Transverse colon (tissue), 4 donors: ENCODE measurements at places on chromosomes 3 and 15. TPM values are rescaled to one million over a fixed set of nuclear protein-coding genes. Genes with fewer than 3 reads are reported as not detected.
A peak's percentile ranks its signal among the peaks of the same experiment; 100 is the strongest.

GOLGA6L6 gene
- not detected for total RNA-seq

GOLGA8T gene
- total RNA-seq, result not detected

CX3CR1 gene
- not detected for total RNA-seq

CDCP1 gene
- 52.0 TPM for total RNA-seq

SCG5 gene
- total RNA-seq, result not detected

CFAP20DC gene
- total RNA-seq, result not detected

NRROS gene
- 3.7 TPM for total RNA-seq

GRCh38 chr3:133986311-133986710 lies 43.4 kb downstream of the SLCO2A1 start:
- H3K4me1 ChIP-seq, result no peaks in the 10 kb centered on the region
- H3K27ac ChIP-seq, result no peak overlapping the region
- no peaks in the 10 kb centered on the region for H3K36me3 ChIP-seq
- no peak overlapping the region for H3K4me3 ChIP-seq

DNA sequence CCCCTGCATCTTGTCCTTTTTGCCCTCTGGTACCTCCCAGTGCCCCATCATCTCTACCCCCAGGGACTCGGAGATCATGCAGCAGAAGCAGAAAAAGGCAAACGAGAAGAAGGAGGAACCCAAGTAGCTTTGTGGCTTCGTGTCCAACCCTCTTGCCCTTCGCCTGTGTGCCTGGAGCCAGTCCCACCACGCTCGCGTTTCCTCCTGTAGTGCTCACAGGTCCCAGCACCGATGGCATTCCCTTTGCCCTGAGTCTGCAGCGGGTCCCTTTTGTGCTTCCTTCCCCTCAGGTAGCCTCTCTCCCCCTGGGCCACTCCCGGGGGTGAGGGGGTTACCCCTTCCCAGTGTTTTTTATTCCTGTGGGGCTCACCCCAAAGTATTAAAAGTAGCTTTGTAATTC lies 1.5 kb downstream of the SERF2 start:
- no peaks in the 10 kb centered on the region for H3K27me3 ChIP-seq
- peak overlapping the region; percentile 90 for H3K27ac ChIP-seq
- H3K4me1 ChIP-seq, result peaks cover 42% of the 10 kb centered on the region
- no peak for DNase-seq
- peaks cover 15% of the 10 kb centered on the region for H3K36me3 ChIP-seq

GRCh38 chr15:68682330-68682729 lies 103.5 kb downstream of the CORO2B start:
- H3K4me1 ChIP-seq, result no peaks in the 10 kb centered on the region
- DNase-seq, result no peak
- H3K27ac ChIP-seq, result no peak overlapping the region
- H3K36me3 ChIP-seq, result no peaks in the 10 kb centered on the region
- no peaks in the 10 kb centered on the region for H3K27me3 ChIP-seq

GRCh38 chr15:42858999-42859789 lies 61.4 kb downstream of the TTBK2 start:
- no peaks in the 10 kb centered on the region for H3K27me3 ChIP-seq
- H3K4me3 ChIP-seq, result no peak overlapping the region
- H3K36me3 ChIP-seq, result no peaks in the 10 kb centered on the region
- no peak overlapping the region for H3K27ac ChIP-seq

DNA sequence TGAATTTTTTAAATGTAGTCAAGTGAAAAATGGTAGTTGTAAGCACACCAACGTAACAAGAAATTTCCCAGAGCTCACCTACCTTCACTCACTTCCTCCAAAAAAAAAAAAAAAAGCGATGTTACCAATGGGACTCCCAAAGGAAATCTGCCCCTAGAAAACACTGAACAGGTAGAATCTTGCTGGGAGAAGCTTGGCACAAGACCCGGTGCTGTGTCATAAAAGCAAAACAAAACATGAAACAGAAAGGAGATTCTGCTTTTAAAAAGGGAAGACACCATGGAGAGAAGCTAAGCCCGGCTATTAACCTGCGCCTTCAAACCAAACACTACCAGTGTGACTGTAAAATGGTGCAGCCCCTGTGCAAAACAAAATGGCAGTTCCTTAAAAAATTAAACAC lies 40.5 kb downstream of the PGPEP1L start:
- no peak overlapping the region for H3K4me3 ChIP-seq
- peaks cover under 1% of the 10 kb centered on the region for H3K36me3 ChIP-seq
- no peaks in the 10 kb centered on the region for H3K27me3 ChIP-seq
- H3K4me1 ChIP-seq, result peaks cover 4% of the 10 kb centered on the region
- no peak for DNase-seq
- H3K27ac ChIP-seq, result no peak overlapping the region

DNA sequence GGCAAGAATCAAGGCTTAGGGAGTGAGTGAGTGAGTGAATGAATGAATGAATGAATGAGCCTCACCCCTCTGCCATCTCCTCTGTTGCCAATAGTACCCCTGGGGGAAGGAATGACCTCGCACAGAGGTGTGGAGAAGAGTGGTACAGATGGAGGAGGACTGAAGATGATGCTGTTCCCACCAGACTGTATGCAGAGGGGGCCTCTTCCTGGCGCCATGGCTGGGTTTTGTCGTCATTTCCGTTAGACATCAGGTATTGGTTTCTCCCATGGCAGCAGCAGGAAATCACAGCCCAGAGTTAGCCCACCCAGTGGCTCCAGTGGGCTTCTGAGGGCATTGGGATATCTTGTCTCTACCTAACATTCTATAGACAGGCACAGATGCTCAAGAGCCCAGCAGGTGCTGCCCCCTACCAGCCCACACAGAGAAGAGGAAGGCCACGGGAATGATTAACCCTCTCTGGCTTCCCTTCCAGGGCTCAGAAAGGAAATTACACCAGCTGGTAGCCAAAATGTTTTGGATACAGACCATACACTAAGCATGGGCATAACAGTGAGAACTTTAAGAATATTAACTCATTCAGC lies 109.8 kb upstream of the SLC6A11 start:
- H3K27me3 ChIP-seq, result peaks cover 76% of the 10 kb centered on the region
- no peak overlapping the region for H3K27ac ChIP-seq
- DNase-seq, result no peak
- H3K36me3 ChIP-seq, result no peaks in the 10 kb centered on the region

GRCh38 chr15:31985607-31986006 lies 44.7 kb upstream of the CHRNA7 start:
- no peaks in the 10 kb centered on the region for H3K36me3 ChIP-seq
- no peaks in the 10 kb centered on the region for H3K27me3 ChIP-seq
- no peaks in the 10 kb centered on the region for H3K4me1 ChIP-seq
- H3K27ac ChIP-seq, result no peak overlapping the region

DNA sequence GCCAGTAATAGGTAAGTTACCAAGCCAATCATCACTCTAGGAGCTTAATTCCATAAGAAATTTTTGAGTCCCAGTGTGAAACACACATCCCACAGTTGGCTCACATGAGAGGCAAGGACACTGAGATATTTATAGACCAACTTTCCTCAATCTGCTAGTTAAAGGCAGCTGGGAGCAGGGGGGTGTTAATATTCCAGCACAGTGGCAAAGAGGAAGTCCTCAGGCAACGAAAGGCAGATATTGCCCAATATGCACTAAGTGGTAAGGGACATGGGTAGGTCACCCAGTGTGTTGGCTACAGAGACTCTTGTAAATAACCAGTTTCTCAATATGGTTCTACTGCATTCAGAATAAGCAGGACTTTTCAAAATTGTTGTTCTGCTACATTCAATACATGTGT lies 61.0 kb downstream of the TOP2B start:
- H3K4me3 ChIP-seq, result no peak overlapping the region
- no peak for DNase-seq
- no peaks in the 10 kb centered on the region for H3K27me3 ChIP-seq
- H3K27ac ChIP-seq, result no peak overlapping the region
- H3K4me1 ChIP-seq, result no peaks in the 10 kb centered on the region

- H3K4me3 ChIP-seq, result no peak overlapping the region
- H3K27ac ChIP-seq, result no peak overlapping the region
- no peaks in the 10 kb centered on the region for H3K36me3 ChIP-seq
- no peak for DNase-seq
Observed at GRCh38 chr3:71456156-71456555, 127.4 kb downstream of the FOXP1 start.

DNA sequence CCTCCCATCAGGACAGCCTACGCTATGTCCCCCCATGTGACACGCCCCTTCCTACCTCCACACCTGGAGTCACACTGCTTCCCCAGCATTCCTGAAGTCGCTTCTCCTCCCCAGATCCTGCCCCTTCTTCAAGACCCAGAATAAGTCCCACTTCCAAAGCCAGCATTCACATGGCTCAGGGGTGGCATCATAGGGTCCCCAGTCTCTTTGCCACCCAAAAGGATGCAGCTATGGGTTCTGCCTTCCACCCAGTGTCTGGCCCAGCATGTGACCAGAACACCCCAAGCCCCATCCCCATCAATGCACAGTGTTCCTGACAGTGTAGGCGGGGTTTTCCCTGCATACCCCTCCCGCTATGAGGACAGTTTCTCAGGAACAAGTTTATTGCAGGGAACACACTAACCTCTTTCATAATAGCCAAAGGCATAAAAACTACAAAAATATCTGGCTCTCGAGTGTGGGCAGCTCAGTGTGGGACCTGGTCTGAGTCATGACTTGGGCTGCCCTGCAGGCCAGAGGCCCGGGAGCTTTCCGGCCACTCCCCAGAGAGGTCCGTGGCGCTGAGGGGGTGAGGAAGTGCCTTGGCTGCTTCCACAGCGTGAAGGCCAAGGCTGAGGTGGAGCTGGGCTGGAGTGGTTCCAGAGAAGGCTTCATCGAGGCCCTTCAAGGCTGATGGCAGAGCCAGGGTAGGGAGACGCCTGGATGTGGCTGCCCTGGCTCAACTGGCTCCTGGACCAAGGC lies 5.8 kb downstream of the ISLR start:
- DNase-seq, result peak; percentile 27
- H3K4me1 ChIP-seq, result no peaks in the 10 kb centered on the region
- H3K27me3 ChIP-seq, result no peaks in the 10 kb centered on the region
- no peaks in the 10 kb centered on the region for H3K36me3 ChIP-seq
- no peak overlapping the region for H3K4me3 ChIP-seq

DNA sequence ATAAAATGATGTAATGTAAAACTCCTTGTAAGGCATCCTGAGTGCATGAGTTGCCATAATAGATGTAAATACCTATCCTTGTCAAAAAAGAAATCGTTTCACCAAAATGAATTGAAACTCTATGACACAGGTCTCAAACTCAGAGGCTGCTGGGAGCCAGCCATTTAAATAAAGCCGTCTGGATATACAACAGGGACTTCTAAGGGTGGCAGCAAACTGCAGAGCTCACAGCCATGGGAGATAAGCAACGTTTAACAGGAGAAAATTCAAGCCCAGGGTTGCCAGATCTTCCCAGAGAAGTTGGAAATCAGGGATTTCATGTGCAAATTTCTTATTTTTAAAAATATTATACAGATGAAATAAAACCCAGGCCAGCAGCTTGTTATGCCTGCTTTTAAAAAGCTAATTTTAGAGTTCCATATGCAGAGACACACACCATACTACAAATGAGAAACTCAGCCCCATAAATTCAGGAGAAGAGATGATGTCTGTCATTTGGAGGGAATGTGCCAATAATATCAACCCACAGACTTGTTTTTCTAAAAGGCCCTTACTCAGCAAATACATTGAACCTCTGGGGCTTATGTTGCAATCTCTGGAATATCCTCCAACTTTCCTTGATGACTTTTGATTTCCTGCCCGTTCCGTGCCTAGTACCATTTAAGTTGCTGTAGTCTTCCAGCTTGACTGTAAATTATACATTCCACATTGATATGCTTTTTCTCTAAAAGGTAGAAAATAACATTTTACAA lies 75.6 kb downstream of the AQP9 start:
- H3K4me3 ChIP-seq, result no peak overlapping the region
- H3K27ac ChIP-seq, result no peak overlapping the region
- DNase-seq, result no peak
- H3K4me1 ChIP-seq, result no peaks in the 10 kb centered on the region
